Renal pelvis (tissue), 12 donors: ENCODE measurements at places on chromosomes 3 and 15. TPM values are rescaled to one million over a fixed set of nuclear protein-coding genes. Genes with fewer than 3 reads are reported as not detected.
A peak's percentile ranks its signal among the peaks of the same experiment; 100 is the strongest.

DNA sequence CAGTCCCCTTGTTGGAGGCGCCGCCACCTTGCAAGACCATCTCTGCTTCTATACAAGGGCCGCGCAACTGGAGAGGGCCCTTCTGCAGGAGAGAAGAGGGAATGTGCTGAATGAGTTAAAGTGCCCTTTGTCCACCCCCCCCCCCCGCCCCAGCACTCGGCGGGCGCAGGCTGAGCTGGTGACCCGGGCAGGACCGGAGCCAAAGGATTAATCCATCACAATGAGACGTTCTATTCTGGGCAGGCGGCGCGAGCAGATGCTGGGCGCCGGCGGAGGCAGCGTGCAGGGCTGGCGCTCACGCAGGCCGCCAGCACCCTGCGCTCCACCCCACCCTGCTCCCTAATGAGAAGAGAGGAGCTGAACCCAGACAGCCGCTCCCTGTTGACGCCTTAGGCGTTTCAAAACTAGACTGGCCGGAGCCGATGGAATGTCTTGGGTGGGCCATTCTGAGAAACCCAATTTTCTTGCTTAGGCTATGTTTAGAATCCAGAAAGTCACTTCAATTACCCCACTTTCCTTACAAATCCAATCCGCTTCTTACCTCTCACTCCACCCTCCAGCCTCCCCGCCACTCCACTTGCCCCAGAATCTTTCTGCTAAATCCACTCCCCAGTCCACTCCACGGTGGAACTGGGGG, 32.9 kb downstream of the GJD2 start:
- DNase-seq, result peak; percentile 35

- DNase-seq, result no peak
Observed at GRCh38 chr15:27869697-27870281, 229.3 kb downstream of the OCA2 start.

DNA sequence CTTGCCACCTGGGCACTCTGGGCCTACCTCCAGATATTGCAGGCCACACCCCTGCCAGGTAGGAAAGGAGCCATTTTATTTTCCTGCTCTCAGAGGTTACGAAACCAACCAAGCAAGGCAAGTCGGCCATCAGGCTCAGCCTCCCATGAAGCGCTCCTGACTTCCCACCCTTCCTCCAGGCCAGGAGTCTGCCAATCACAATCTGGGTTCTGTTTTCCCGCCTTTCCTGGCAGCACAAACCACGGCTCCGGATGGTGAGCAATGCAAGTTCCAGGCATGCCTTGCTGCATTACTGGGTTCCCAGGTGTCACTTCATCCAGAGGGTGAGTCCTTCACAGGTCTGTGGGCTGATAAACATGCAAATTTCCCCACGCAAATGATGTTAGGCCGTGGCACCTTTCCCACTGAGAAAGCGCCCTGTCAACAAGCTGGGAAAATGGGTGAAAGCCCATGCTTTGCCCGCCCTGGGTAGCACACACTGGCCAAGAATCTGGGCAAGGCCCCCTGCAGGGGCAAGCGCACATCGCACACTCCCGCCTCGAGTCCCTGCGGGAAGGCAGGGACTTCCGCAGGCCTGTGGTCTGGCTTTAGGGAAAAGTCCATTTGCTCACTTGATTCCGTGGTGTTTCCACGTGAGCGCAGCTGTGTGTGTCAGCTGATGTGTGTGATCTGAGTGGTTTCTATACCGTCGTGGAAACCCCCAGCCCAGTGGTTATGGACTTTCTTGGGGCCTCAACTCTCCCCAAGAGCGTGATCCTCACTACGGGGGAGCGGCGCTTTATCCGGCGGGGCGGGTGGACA, 61.6 kb upstream of the RYK start:
- DNase-seq, result no peak

Gene CTNNB1
- polyA plus RNA-seq, result 481 TPM
